ENCODE measurements at places on chromosomes 3 and 15.

- no peak for DNase-seq
Observed at GRCh38 chr15:29570121-29570947, 251.9 kb downstream of the TJP1 start.

DNA sequence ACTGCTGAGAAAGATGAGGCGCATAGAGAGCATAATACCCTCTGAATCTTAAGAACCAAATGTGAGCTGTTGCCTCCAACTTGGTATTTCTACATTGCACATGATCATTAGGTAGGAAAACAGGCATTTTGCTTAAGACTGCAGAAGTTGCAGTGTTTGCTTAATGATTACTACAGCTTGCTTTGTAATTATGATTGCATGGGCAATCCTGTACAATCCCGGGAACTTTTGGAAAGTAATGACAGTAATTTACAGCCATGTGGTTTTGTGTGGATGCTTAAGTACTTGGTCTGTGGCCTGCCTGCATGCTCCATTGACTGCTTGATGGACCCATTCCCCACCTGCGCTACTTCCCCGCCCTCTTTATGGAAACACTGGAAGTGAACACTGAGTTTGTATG lies 301.1 kb downstream of the DIPK2A start:
- no peak for DNase-seq

DNA sequence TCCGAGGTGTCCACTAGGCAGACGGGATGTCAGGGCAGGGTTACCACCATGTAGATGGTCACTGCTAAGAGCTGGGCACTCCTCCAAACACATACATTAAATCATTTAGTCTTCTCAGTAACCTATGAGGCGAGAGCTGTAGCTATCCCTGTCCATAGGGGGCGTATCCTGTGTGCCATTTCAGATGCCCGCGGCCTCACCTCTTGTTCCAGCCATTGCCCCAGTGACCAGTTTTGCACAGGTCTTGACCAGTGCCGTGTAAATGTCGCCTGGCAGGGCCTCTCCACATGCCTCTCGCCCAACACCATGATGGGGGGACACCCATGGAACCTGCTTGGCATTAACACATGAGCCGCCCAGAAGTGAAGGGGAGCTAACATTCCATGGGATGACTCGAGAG lies 20.8 kb upstream of the SRP14 start:
- no peak for DNase-seq

DNA sequence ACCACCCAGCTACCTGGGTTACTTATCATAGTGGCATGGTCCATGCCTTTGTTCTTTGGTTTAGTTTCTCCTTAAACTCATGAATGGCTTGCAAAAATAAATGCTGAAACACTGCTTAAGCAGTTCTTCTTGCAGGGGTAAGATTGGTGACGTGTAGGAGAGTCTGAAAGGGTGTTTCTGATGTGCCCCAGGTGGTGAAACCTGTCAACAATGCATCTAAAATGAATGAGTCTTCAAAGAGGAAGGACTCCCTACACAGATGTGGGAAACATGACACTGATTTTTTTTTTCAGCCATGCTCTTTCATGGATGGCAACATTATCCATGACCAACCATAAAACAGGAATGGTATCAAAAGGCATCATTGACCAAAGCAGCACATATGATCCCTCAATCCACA lies 72.0 kb downstream of the KCNH8 start:
- no peak for DNase-seq

GRCh38 chr15:46322753-46323152 lies 687.9 kb downstream of the SQOR start:
- no peak for DNase-seq

DNA sequence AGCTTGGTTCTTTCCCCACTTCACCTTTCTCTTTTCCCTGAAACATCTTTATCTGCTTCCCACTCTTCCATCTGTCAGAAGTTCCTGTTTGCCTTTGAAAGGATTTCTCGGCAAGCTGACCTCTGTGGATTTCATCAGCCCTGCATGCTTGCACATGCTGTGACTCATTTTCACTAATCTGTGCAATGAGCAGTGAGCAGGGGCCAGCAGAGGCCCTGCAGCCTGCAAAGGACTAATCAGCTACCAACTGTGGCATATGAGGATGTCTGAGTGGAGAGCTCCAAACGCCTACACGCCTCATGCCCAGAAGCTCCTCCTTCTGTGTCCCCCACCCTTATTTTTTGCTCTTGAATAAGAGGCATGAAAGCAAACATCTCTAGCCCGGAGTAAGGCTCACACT lies 333.0 kb upstream of the SEMA6D start:
- no peak for DNase-seq

DNA sequence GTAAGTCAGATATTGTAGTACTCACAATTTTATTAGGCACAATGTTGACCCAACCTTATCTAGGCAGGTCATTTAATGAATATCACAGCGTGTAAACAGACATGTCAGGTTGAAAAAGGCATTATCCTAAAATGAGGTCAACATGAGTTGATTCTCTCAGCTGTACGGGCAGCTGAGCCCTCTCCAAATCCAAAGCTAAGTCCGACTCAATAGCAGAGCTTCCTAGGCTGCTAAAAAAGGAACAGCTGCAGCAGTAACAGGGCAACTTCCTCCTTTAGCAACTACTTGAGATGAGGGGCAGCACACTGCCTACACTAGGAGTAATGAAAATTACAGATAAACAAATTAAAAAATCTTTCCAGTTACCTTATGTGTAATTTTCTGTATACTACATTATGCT lies 189.2 kb downstream of the CADM2 start:
- no peak for DNase-seq

DNA sequence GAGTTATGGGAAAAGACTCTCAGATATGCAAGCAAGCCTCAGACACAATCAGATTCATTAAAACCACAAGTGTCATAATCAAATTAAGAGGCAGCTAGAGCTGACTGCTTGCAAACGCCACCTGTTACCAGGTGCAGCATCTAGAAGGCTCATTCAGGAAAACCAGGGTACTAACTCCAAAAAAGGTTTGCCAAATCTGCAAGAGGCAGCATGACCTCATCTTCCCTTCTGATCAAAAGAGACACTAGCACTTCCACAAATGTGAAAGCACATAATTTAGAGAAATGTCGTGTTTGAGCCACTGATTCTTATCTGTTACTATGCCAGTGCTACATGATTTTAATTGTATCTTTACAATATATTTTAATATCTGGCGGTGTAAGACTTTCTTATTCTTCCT lies 123.3 kb upstream of the NANOGP8 start:
- no peak for DNase-seq

- DNase-seq: no peak
Observed at GRCh38 chr3:183122257-183122932, 23.1 kb upstream of the MCCC1 start.

DNA sequence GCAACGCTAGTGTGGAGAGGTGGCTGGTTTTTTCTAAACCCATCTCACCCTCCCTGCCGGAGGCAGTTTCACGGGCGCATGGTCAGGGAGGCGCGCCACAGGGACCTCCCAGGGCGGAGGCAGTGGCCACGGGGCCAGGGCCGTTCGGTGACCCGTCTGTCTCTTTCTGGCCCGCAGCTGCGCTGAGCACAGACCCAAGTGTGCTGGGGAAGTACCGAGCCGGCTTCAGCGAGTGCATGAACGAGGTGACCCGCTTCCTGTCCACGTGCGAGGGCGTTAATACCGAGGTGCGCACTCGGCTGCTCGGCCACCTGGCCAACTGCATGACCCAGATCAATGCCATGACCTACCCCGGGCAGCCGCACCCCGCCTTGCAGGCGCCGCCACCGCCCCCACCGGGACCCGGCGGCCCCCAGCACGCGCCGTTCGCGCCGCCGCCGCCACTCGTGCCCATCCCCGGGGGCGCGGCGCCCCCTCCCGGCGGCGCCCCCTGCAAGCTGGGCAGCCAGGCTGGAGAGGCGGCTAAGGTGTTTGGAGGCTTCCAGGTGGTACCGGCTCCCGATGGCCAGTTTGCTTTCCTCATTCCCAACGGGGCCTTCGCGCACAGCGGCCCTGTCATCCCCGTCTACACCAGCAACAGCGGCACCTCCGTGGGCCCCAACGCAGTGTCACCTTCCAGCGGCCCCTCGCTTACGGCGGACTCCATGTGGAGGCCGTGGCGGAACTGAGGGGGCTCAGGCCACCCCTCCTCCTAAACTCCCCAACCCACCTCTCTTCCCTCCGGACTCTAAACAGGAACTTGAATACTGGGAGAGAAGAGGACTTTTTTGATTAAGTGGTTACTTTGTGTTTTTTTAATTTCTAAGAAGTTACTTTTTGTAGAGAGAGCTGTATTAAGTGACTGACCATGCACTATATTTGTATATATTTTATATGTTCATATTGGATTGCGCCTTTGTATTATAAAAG lies 1.8 kb downstream of the HES1 start:
- peak; percentile 28 for DNase-seq

GRCh38 chr15:72783004-72783639 lies 436 bp downstream of the ADPGK start:
- DNase-seq: no peak

DNA sequence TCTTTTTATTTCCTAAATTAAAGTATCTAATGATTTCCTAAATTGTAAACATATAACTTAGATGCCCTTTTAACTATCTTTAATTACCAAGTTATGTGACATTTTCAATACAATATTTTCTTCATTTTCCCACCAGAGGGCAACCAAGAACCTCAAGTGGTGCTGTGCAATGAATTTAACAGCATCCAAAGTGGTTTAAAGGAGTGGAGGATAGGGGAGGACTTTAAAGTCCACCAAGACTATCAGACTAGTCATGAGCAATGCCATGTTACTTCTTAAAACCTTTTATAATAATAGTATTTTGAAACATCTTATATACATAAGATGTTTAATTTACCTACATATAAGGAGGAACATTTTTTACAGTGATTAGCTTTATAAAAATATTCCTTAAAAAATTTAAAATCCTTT lies 74.4 kb downstream of the DLG1 start:
- no peak for DNase-seq

All from activated CD4-positive, CD25-positive, alpha-beta regulatory T cell (primary cell).